ENCODE measurements at places on chromosomes 13 and 19. TPM values are rescaled to one million over a fixed set of nuclear protein-coding genes. Genes with fewer than 3 reads are reported as not detected.

DNA sequence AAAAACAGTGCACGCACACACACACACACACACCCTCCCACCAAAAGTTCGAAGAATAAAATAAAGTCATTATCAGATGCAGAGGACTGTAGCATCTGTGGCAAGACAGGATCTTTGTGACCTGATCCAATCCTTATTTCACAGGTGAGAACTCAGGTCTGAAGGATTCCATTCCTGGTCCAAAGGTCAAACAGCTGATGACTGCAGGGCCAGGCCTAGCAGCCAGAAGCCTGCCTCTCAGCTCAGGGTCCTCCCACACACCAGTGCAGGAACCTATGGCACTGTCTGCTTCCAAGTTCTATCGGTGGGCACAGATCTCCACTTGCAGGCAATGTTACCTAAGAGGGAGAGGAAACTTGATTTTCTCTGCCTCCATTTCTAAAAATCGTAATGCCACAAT lies 57.5 kb downstream of the SERP2 start:
- H3K27ac ChIP-seq: no peak overlapping the region
- H3K27me3 ChIP-seq: peaks cover 27% of the 10 kb centered on the region
- DNase-seq: no peak
- H3K4me1 ChIP-seq: peaks cover 11% of the 10 kb centered on the region
- H3K36me3 ChIP-seq: no peaks in the 10 kb centered on the region
- H3K4me3 ChIP-seq: no peak overlapping the region

GRCh38 chr13:46348961-46349360 lies 38.1 kb downstream of the RUBCNL start:
- no peak for DNase-seq
- peaks cover 2% of the 10 kb centered on the region for H3K4me1 ChIP-seq
- H3K36me3 ChIP-seq: peaks cover 3% of the 10 kb centered on the region
- H3K27me3 ChIP-seq: peaks cover 2% of the 10 kb centered on the region
- no peak overlapping the region for H3K27ac ChIP-seq

DNA sequence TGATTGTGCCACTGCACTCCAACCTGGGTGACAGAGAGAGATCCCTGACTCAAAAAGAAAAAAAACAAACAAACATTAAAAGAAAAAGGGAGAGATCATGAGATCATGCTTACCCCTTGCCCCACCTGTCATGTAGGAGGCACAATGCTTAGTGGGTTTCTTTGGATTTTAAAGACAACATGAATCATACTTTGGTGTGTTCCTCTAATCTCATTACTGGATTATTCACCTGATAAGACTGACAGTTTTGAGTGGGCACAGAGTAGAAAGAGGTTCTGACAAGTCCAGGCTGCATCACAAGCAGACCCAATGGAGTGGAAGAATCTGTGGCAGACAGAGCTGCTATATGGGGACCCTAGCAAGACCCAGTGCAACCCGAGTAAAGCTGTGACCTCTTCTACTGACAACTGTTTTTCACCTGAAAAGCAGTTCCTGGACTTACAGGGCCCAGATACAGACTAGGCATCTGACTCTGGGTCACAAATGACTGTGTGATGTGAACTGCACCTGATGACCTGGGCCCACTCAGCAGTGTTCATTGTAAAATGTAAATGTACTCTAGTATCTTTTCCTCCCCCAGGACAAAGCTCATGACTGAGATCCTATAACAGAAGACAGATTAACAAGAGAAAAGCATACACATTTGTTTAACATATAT lies 28.9 kb upstream of the USP12 start:
- H3K36me3 ChIP-seq: peaks cover 5% of the 10 kb centered on the region
- H3K4me3 ChIP-seq: no peak overlapping the region
- DNase-seq: no peak
- H3K27ac ChIP-seq: no peak overlapping the region
- peaks cover 18% of the 10 kb centered on the region for H3K4me1 ChIP-seq
- no peaks in the 10 kb centered on the region for H3K27me3 ChIP-seq

DNA sequence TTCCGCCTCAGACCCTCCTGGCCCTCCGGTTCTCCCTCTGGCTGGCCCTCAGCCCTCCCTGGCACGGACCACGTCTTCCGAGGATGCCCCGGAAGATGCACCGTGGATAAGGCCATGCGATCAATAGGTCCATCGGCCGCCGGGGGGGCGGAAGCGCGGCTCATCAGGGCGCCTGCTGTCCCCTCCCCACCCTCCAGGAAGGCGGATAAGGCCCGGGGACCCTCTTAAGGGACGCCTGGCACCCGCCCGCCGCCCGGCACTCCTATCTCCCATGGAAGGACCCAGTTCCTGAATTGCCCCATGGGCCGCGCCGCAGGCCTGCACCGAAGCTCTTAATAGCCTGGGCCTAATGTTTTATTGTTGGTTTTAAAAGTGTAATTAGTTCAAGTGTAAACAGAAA lies 46.2 kb upstream of the TCF3 start:
- peaks cover 8% of the 10 kb centered on the region for H3K4me1 ChIP-seq
- no peak overlapping the region for H3K4me3 ChIP-seq
- H3K27ac ChIP-seq: no peak overlapping the region
- no peak for DNase-seq
- peaks cover 17% of the 10 kb centered on the region for H3K27me3 ChIP-seq

DNA sequence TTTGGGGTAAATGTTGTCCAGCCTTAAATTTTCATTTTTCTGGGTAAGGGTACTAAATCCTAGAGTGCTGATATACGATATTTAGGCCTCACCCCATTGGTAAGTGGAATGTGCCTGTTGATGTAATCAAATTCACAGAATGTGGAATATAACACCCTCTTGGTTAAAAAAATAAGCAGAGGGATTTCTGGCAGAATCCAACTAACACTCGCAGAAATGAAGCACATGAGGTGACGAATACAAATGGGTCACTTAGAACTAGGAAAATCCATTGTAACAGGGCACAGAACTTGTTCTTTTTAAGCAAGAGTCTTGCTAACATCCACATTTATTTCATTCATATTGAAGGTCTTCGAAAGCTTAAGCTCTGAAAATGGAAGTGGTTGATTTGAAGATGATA lies 320.3 kb downstream of the SHISA2 start:
- H3K36me3 ChIP-seq: no peaks in the 10 kb centered on the region
- no peak overlapping the region for H3K27ac ChIP-seq
- no peak overlapping the region for H3K4me3 ChIP-seq
- no peaks in the 10 kb centered on the region for H3K4me1 ChIP-seq
- DNase-seq: no peak

- no peak overlapping the region for H3K27ac ChIP-seq
- DNase-seq: no peak
- H3K27me3 ChIP-seq: no peaks in the 10 kb centered on the region
- H3K36me3 ChIP-seq: peaks cover 7% of the 10 kb centered on the region
Observed at GRCh38 chr19:11510444-11510843, 4.8 kb upstream of the ZNF653 start.

DNA sequence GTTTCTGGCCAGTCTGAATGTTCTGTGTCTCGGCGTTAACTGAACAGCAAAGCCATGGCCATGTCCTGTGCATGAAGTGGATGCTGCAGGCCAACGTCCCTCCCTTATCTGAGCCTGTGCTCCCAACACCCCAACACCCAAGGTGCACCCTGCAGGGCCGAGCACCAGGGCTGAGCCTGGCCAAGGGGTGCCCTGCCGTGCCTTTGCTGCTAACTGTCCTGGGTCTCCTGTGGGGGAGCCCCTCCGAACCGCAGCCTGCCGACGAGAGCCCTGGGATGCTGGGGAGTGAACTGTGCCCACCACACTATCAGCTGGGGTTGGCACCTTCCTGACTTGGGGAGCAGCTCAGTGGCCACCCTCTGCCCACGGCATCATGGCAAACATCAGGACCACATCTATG lies 17.6 kb downstream of the GPX4 start:
- H3K4me1 ChIP-seq: peaks cover 6% of the 10 kb centered on the region
- H3K36me3 ChIP-seq: peaks cover 46% of the 10 kb centered on the region
- no peak for DNase-seq
- H3K27ac ChIP-seq: no peak overlapping the region

- H3K27ac ChIP-seq: no peak overlapping the region
- no peaks in the 10 kb centered on the region for H3K4me1 ChIP-seq
- H3K4me3 ChIP-seq: no peak overlapping the region
- DNase-seq: no peak
Observed at GRCh38 chr19:16034180-16034579, 42.1 kb upstream of the TPM4 start.

DNA sequence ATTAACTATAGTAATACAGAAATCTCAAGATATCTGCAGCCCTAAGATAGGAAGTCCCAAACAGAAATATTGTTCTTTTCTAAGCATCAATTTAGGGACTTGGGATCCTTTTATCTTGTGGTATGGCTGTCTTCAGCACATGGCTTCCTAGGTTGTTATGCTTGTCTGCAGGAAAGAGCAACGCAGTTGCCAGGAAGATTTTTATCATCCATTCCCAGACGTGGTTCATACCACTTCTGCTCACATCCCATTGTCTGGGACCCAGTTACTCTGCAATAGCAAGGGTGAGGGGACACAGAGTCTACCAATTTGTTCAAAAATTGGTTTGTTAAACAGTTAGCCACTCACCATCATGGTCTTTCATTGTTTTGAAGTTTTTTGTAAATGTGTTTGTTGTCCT lies 85.6 kb upstream of the RXFP2 start:
- H3K4me3 ChIP-seq: no peak overlapping the region
- no peaks in the 10 kb centered on the region for H3K4me1 ChIP-seq
- H3K27me3 ChIP-seq: no peaks in the 10 kb centered on the region
- no peak for DNase-seq
- no peak overlapping the region for H3K27ac ChIP-seq
- no peaks in the 10 kb centered on the region for H3K36me3 ChIP-seq

- no peaks in the 10 kb centered on the region for H3K36me3 ChIP-seq
- H3K4me3 ChIP-seq: no peak within 1 kb of the TSS
- H3K27me3 ChIP-seq: peaks cover 39% of the 10 kb centered on the region
- H3K27ac ChIP-seq: no peak within 1 kb of the TSS
- DNase-seq: no peak
- H3K4me1 ChIP-seq: peaks cover 4% of the 10 kb centered on the region
Observed at GRCh38 chr19:50567882-50568727, at the start of gene LRRC4B. LRRC4B (minus strand) TSS chr19:50568435; CDS start chr19:50548838, 19,597 bp downstream.

GRCh38 chr19:44729516-44730033 lies 18.9 kb upstream of the BCL3 start:
- no peak for DNase-seq
- no peak overlapping the region for H3K27ac ChIP-seq
- no peak overlapping the region for H3K4me3 ChIP-seq
- no peaks in the 10 kb centered on the region for H3K36me3 ChIP-seq

- no peaks in the 10 kb centered on the region for H3K36me3 ChIP-seq
- no peak overlapping the region for H3K27ac ChIP-seq
- no peak for DNase-seq
- H3K27me3 ChIP-seq: no peaks in the 10 kb centered on the region
Observed at GRCh38 chr13:79581870-79582315, 100.9 kb downstream of the NDFIP2 start.

- no peak for DNase-seq
- H3K27me3 ChIP-seq: peaks cover 42% of the 10 kb centered on the region
- no peak overlapping the region for H3K4me3 ChIP-seq
- peaks cover 7% of the 10 kb centered on the region for H3K4me1 ChIP-seq
- no peaks in the 10 kb centered on the region for H3K36me3 ChIP-seq
Observed at GRCh38 chr13:31014456-31014855, 82.0 kb downstream of the TEX26 start.

DNA sequence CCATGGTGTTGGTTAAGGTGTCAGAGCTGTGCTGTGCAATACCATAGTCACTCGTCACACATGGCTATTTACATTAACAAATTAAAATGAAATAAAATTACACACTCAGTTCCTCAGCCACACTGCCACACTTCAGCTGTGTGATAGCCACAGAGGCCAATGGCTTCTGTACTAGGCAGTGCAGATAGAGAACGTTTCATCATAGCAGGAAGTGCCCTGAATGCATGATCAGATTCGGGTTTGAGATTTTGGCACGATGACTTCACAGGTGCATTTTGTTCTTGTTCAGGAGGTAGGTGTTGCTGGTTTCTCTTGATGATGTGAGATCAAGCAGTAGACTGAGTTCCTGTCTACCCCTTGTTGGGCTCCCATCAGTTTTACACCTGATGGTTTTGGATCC lies 6.5 kb downstream of the ARMC6 start:
- no peaks in the 10 kb centered on the region for H3K27me3 ChIP-seq
- peaks cover 29% of the 10 kb centered on the region for H3K4me1 ChIP-seq
- peak overlapping the region; percentile 44 for H3K27ac ChIP-seq

- peaks cover 26% of the 10 kb centered on the region for H3K36me3 ChIP-seq
- no peak for DNase-seq
- no peak overlapping the region for H3K4me3 ChIP-seq
- peaks cover 2% of the 10 kb centered on the region for H3K27me3 ChIP-seq
- H3K27ac ChIP-seq: no peak overlapping the region
Observed at GRCh38 chr19:17323964-17324332, 10.7 kb downstream of the ANO8 start.

GRCh38 chr13:98784666-98785065 lies 32.2 kb upstream of the SLC15A1 start:
- peaks cover 18% of the 10 kb centered on the region for H3K27me3 ChIP-seq
- no peak overlapping the region for H3K27ac ChIP-seq
- H3K36me3 ChIP-seq: no peaks in the 10 kb centered on the region

DNA sequence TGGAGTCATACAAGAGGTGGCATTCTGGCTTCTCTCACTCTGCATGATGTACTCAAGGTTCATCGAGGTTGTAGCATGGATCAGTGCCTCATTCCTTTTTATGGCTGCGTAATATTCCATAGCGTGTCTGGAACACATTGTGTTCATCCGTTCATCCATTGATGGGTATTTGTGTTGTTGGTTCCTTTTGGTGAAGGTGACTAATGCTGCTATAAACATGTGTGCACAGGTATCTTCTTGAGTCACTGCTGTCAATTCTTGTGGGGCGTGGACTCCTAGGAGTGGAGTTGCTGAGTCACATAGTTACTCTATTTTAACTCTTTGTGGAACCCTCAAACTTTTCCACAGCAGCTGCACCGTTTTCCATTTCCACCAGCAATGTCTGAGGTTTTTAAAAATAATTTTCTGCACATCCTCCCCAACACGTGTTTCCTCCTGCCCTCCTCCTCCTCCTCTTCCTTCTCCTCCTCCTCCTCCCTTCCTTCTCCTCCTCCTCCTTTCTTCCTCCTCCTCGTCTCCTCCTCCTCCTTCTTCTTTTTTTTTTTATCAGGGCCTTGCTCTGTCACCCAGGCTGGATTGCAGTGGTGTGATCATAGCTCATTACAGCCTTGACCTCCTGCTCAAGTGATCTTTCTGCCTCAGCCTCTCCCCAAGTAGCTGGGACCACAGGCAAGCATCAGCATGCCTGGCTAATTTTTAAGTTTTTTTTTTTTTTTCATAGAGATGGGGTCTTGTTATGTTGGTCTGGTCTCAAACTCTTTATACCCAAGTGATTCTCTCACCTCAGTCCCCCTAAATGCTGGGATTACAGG lies 2.0 kb upstream of the TMEM221 start:
- peaks cover 19% of the 10 kb centered on the region for H3K4me1 ChIP-seq
- H3K27ac ChIP-seq: no peak overlapping the region
- DNase-seq: peak; percentile 51
- H3K27me3 ChIP-seq: peaks cover 30% of the 10 kb centered on the region
- no peak overlapping the region for H3K4me3 ChIP-seq
- H3K36me3 ChIP-seq: peaks cover 3% of the 10 kb centered on the region

The ICAM4 gene
- 1.5 TPM for total RNA-seq

The METTL21C gene
- not detected for total RNA-seq

The SPACA4 gene
- not detected for total RNA-seq

The FPR3 gene
- total RNA-seq: not detected

The LEUTX gene
- total RNA-seq: 0.35 TPM

The SCEL gene
- total RNA-seq: not detected

The ZNF729 gene
- total RNA-seq: not detected

The ZNF383 gene
- 11.3 TPM for total RNA-seq

The FAAP24 gene
- 7.6 TPM for total RNA-seq
